Spleen (tissue), 13 donors: ENCODE measurements at places on chromosomes 7 and 10. TPM values are rescaled to one million over a fixed set of nuclear protein-coding genes. Genes with fewer than 3 reads are reported as not detected.

GRCh38 chr10:122143238-122143841 is 127.8 kb upstream of the BTBD16 start:
- no peak for DNase-seq

GRCh38 chr10:5317547-5318107 is 47.1 kb upstream of the UCN3 start:
- no peak for DNase-seq

GRCh38 chr10:106508950-106509349 is 655.6 kb downstream of the SORCS1 start:
- no peak for DNase-seq

DNA sequence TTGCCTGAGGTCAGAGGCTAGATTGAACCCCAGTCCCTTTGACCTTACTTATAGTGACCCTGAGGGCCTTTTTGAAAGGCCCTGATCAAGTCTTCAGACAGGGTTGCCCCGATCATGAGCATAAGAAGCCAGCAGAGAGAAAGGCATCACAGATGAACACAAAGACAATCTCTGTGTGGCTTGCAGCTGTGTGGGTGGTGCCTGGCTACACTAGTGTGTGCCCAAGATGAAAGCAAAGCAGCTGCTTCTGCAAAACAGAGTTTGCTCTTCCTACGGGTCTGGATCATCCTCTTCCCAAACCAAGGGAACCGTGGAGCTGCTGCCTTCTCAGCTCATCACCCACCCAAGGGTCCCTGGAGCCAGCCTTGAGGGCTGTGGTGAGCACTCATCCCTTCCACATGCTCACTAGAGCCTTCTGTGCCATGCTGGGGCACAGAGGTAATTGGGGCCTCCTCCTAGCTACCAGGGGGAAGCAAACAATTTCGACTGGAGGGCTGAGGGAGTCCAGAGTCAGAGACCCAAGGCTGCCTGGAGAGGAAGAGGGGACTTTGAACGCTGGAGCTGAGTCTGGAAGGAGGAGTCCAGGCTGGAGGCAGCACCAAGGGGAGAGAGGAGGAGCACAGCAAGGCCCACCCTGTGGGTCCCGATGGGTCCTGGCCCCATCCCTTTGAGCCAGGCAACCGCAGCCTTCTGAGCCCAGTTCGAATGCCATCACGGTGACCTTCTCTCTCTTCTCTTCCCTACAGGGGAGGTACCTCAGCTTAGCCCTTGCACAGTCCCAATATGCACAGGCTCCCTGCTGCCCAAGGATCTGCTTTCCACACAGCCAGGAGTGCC is 42.3 kb downstream of the ANTXRL start:
- no peak for DNase-seq

DNA sequence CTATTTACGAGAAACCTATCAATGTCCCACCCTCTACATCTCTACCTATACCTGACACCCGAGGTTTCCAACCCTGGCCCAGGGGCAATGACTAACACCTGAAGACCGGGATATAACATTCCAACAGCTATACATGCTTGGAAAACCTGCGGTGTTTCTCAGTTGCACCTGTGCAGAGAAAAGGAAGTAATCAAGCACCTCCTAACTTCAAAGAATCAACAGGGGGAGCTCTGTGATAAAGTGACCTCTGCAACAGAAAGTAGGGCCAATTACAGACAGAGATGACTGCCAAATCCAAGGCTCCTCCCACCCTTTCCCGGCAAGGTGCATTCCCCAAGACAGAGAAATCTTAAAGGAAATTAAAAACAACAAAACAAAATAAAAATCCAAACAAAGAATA is 41.3 kb downstream of the CCDC6 start:
- DNase-seq: no peak

DNA sequence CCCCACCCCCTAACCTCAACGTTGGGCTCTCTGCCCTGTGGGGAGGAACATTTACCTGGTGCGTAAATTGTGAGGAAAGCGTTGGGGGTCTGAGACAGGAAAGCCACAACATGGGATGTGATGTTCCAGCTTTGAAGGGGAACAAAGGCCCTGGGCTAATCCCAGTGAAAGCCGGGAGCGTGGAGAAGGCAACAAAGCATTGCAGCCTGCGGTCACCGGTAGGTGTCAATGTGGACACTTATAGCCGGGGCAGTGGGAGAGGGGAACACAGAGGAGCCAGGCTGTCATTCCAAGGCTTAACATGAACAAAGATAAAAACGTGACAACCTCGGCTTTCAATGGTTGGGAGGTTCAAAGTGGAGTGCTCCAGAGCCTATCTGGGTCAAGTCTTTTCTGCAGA is 12.7 kb downstream of the PTF1A start:
- no peak for DNase-seq

DNA sequence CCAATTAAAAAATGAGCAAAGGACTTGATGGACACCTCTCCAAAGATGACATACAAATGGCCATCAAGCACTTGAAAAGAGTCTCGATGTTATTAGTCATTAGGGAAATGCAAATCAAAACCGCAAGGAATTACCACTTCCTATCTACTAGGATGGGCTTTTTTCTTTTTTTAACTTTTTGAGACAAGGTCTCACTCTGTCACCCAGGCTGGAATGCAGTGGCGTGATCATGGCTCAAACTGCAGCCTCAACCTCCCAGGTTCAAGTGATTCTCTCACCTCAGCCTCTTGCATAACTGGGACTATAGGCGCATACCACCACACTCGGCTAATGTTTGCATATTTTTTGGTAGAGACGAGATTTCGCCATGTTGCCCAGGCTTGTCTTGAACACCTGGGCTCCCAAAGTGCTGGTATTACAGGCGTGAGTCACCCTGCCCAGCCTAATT is 13.6 kb downstream of the NKX1-2 start:
- no peak for DNase-seq

GRCh38 chr10:71209352-71209715 is 3.0 kb upstream of the UNC5B start:
- DNase-seq: peak; percentile 37

DNA sequence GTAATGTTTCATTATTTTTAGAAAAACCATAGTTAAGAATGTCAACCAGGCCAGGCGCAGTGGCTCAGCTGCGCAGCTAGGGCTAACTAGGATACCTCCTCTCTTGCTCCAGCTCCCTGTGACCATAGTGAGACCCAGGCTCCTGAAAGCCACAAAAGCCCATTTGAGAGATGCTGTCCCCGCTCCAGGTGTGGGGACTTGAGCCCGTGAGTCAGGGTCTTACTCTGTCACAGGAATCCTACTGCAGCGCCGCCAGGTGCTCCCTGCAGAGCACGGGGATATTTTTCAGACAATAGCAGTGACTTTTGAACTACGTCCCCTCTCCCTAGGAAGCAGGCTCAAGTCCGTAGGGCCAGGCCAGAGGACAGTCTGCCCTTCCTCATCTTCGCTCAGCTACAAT is 75.6 kb upstream of the NRBF2 start:
- DNase-seq: no peak

DNA sequence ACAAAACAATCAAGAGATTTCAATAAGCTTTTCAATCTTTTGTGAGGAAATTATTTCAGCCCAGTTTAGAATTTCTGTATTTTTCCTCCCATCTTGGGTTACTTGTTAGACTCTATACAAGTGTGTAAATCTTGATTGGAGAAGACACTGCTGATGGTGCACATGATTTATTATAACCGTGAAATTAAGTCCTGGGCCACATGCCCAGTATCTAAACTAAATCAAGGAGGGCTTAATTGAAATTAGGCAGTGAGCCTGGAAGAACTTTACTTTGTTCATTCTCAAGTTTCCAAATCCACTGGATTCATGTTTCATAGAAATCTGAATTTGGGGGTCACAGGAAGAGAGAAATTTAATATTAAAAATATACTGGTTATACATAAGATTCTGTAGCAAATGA is 44.5 kb downstream of the CSTF2T start:
- no peak for DNase-seq

GRCh38 chr10:24929056-24929544 is 23.3 kb downstream of the PRTFDC1 start:
- DNase-seq: no peak

DNA sequence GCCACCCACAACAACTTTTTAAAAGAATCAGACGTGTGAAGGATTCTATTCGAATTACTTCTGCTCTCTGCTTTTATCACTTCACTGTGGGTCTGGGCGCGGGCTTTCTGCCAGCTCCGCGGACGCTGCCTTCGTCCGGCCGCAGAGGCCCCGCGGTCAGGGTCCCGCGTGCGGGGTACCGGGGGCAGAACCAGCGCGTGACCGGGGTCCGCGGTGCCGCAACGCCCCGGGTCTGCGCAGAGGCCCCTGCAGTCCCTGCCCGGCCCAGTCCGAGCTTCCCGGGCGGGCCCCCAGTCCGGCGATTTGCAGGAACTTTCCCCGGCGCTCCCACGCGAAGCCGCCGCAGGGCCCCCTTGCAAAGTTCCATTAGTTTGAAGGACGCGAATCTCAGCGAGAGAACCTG is 461 bp upstream of the HTRA1 start:
- DNase-seq: no peak

DNA sequence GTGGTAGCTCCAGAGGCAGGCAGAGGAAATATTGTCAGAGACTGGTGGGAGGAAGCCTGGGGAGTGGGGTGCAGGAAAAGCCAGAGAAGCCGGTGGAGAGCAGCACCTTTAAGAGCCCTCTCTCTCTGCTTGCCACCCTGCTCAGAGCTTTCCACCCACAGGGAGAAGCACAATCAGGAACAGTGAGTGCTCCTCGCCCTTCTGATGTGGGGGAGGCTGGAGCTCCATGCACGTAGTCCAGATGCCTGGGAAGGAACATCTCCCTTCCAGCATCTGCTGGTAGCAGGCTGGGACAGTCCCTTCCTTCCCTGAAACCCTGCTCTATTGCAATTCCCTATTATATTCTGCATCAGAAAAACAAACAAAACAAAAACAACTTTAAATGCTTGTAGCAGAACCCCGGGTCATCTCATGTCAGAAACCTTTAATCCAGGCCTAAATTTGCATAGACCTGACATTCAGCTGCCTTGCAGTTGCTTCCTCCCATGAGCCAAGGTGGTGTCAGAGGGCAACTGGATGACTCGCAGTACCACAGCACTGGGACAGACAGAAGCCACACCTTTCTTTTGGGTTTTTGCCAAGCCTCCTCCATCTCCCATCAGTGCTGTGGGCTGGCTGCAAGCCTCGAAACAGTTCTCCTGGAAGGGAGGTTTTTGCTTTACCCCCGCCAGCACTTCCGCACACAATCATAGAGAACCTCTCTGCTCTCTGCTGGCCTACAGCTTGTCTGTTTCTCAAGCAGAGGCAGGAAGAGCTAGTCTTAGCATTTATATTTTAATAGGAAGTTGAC is 13.1 kb downstream of the AVPI1 start:
- DNase-seq: no peak

GRCh38 chr7:47932016-47932415 is 16.2 kb downstream of the PKD1L1 start:
- no peak for DNase-seq

DNA sequence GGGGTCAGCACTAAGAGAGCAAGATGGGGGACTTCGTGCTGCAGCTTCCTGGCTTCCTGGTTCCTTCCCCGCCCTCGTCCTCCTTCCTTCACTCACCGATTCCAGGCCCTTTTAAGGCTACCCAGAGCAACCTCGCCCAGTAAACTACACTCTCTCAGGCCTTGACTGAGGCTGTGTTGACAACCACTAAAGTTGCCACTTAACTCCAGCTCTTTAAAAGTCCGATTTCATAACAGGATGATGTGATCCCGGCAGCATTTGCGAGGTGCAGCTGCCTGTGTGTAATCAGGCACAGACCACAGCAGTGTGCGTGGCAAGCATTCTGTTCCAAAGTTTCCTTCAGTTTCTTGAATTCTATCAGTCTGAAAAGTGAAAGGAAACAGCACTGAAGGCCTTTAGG is 110.6 kb downstream of the RAB11FIP2 start:
- no peak for DNase-seq

DNA sequence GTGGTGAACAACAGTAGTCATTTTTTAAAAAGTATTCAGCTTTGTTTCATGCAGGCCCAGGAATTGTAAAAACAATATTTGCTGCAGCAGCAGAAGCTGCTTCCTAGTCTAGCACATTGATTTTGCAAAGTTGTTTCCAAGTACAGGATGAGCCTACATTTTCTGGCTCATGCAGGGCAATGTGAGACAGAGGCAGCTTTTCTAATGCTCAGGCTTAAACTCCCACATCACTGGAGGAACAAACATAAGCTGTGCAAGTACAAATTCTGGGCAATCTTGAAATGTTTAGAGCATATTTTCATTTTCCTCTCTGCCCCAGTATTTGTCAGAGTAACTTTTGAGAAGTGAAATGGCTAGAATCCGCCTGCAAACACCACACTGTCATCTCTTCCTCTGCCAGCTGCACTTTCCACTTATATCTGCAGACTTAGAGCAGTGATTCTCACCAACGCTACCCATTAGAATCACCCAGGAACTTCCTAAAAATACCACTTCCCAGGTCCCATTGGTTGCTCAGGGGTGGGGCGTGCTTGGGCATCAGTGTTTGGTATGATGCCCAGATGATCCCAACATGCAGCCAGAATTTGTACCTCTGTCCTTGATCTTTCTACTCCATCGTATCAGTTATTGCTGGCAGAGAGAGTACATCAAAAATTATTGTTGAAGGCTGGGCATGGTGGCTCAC is 304.1 kb upstream of the LRGUK start:
- DNase-seq: no peak

DNA sequence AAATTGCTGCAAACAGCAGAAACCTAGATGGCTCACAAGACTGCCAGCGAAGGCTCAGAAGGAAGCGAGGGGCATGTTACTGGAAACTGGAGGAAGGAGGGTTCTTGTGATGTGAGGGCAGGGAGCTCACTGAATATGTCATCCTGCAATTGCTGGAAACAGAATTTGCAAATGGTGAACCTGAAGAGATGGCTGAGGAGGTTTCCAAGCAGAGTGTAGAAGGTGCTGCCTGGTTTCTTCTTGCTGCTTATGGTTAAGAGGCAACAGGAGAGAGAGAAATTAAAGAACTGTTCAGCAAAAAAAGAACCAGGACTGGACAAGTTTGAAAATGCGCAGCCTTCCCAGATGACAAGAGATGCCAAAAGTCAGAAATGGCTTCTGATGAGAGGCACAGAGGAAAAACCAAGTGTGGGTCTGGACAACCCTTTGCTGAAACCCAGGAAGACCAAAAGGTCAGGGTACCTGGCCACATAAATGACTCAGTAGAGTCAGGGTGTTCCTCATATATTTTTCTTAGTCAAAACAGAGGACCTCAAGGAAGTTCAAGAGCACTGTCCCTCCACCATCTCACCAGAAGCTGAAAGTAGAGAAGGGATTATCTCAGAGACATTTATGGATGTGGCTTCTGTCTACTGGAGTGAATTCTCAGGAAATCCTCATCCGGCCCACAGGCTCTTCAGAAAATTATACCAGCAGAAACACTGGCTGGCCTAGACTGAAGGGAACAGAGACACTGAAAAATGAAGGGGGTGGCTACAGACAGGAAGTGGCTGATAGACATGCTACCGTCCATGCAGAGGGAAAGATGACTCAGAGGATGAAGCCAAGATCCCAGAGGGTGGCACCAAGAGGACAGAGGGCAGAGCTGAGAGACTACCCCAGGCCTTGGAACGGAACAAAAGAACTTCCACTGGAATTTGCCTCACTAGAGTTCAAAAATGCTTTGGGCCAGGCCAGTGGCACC is 10.1 kb downstream of the PAPOLB start:
- no peak for DNase-seq

Gene CYP26C1
- 0.32 TPM for total RNA-seq

Gene MPP7
- total RNA-seq: 7.5 TPM

Gene AQP1
- 32.7 TPM for total RNA-seq

Gene GNGT1
- total RNA-seq: not detected

Gene ZPBP
- total RNA-seq: not detected

Gene WDFY4
- 88.6 TPM for total RNA-seq
